ENCODE measurements at places on chromosomes 1 and 21. TPM values are rescaled to one million over a fixed set of nuclear protein-coding genes. Genes with fewer than 3 reads are reported as not detected.

Gene SLC30A10
- polyA plus RNA-seq, result not detected

Gene MARCKSL1
- polyA plus RNA-seq, result 28.5 TPM

GRCh38 chr1:4529446-4530165 lies 124.8 kb upstream of the AJAP1 start:
- no peak for DNase-seq

GRCh38 chr1:78658901-78659300 lies 9.3 kb downstream of the IFI44 start:
- no peak for DNase-seq

DNA sequence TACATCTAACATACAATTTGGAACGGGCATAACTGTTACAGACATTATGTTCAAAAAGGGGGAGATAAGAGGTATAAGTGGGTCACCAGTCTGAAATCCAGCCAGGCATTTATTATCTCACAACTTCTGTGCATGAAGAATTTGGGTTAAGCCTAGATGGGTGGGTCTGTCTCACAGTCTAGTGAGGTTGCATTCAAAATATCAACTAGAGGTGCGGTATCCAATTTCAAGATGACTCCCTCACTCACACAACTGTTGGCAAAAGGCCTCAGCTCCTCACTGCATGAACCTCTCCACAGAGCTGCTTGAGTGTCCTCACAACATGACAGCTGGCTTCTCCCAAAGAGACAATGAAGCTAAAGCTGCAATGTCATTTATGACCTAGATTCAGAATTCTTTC lies 4.7 kb downstream of the AUNIP start:
- DNase-seq, result no peak

Measured in urinary bladder (tissue), 4 donors.